HuH-7 (cell line): ENCODE measurements at places on chromosomes 7 and 10.

DNA sequence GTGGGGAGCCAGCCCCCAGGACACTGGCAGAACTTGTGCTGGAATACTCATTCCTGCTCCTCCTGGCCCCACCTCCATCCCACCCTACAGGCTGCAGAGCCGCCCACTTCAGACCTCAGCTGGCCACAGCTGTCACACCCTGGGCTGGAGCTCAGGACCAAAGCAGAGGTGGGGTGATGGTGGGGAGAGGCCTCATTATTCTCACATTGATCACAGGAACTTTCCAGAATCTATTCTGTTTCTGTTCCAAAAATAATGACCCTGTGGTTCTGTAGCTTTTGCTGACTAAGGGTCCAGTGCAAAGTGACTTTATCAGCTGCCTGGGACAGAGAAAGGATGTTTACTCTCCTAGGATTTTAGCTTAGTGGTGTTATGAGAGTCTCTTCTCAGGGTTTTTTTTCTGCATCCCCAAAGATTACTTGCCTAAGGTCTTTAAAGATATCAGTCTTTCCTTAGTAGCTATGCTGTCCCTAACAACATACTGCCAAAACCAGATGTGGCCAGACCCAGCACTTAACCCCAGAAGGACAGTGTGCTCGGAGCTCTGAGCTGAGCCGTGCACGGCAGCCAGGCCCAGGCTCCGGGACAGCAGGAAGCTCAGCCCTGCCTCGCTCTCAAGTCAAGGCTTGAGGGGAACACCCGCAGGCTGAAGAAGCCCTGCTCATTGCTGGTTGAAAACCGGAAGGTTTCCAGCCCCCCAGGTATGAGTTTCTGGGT lies 223.3 kb downstream of the MLLT10 start:
- no peak for DNase-seq

DNA sequence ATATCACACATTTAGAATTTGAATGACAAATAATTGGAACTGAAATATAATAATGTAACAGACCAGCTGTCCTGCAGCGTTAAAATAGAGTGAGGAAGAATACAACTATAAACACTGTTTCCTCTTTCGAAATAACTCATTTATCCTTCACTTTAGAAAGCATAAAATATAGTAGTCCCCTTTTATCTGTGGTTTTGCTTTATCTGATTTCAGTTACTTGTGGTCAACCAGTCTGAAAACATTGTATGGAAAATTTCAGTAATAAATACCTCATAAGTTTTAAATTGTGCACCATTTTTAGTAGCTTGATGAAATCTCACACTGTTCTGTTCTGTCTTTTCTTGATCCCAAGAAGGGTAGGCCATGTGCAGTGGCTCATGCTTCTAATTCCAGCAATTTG lies 31.7 kb downstream of the POLR1F start:
- no peak for DNase-seq

DNA sequence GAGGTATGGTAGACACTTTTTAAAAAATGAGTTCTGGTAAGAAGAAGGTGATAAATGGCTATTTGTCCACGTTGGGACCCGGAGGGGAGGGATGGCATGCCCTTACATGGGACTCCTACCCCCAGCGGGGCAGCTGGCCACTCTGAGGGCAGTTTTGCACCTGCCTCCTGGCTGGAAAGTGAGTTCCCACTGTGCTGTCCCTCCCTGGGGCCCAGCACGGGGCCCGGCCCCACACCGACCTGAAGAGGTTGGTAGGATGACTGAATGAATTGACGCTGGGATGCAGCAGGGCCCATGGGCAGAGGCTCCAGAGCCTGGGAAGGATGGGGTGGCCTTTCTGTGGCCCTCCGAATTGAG lies 601 bp upstream of the AEBP1 start:
- no peak for DNase-seq

DNA sequence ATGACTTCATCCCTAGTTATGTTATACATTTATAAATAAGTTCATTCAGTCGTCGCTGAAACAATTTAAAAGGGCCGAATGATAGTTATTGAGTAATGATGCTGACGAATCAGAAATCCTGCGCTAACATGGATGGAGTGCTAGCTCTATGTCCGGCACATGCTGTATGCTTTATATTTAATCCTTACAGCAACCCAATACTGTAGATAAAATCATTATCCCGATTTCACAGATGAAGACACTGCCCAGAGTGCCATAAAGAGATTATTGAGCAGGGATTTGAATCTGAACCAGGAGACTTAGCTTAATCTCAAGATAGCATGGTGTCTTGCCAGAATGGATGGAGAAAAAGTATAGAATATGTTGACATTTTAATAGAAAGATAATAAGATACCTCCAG lies 1.1 kb upstream of the ICA1 start:
- no peak for DNase-seq

GRCh38 chr7:65216469-65216868 lies 157.2 kb upstream of the ZNF92 start:
- DNase-seq: peak; percentile 51

GRCh38 chr10:100782461-100783244 lies 37.3 kb downstream of the PAX2 start:
- no peak for DNase-seq

DNA sequence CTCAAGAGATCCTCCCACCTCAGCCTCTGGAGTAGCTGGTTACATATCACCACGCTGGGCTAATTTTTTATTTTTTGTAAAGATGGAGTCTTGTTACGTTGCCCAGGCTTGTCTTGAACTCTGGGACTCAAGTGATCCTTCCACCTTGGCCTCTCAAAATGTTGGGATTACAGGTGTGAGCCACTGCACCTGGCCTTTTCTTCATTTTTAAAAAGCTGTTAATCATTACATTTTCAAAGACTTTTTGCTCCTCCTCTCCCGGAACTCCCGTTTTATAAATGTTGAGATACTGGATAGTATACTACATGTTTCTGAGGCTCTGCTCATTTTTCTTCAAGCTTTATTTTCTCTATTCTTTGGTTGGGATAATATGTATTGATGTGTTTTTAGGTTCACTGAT lies 16.4 kb downstream of the AOAH start:
- DNase-seq: no peak

DNA sequence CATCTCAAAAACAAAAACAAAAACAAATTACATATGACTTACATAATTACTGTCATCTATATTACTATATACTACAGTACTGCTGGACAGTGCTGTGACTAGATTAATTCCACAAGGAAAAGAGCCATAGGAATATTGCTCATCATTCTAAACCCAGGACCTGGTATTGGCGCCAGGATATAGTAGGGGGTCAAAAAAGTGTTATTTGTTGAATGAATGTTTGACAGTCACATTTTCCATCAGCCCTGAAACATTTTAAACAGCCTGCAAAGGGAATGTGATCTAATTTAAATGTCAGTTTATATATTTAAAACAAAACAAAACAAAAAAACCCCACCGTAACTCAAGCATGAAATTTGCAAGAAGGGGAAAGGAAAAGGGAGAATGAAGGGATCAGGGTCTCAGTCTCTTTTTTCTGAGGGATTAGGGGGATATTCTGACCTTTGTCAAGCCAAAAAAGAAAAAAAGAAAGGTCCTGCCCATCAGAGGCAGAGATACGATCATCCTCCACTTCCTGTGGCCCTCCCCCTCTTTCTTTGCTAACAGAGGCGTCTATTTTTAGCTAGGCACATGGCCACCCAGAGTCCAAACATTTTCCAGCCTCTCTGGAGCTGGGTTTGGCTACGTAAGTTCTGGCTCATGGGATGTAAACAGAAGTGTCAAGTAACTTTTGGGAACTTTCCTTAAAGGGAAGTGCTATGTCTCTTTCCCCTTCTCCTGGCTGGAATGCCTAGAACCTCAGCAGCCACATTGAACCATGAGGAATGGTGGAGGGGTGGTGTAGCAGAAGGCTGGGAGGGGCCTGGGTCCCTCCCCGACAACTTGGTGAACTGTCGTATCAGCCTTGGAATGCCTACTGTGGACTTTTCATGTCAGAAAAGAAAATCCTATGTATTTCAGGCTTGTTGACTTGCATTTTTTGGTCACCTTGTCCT lies 44.6 kb upstream of the DLG5 start:
- peak; percentile 11 for DNase-seq

GRCh38 chr7:26013551-26014083 lies 138.4 kb upstream of the NFE2L3 start:
- no peak for DNase-seq

GRCh38 chr7:69365651-69366192 lies 232.6 kb upstream of the AUTS2 start:
- DNase-seq: no peak

- DNase-seq: no peak
Measured at GRCh38 chr10:107477266-107477665, 312.8 kb upstream of the SORCS1 start.

DNA sequence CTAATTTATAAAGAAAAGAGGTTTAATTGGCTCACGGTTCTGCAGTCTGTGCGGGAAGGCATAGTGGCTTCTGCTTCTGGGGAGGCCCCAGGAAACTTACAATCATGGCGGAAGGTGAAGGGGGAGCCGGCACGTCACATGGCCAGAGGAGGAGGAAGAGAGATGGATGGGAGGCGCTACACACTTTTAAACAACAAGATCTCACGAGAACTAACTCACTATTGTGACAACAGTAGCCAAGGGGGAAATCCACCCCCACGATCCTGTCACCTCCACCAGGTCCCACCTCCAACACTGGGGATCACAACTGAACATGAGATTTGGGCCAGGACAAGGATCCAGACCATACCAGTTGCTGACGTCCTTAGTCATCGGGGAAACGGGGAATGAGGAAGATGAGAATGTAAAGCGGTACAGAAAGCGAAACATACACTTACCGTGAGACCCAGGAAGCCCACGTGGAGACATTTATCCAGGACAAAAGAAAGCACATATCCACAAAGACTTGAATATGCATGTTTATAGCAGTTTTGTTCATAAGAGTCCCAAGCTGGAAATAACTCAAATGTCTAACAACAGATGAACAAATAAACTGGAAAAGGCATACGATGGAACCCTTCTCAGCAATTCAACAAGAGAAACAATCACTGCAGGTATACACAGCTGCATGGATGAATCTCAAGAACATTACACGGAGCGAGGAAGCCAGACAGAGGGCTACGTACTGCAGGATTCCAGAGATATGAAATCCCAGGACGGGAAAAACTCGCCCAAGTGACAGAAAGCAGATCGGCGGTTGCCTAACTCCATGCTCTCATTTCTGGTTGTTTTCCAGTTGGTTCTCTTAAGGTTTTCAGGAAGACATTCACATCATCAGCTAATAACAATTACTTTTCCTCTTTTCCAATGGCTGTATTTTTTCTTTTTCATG lies 26.2 kb upstream of the INPP5A start:
- DNase-seq: no peak

GRCh38 chr10:22833781-22834180 lies 94.1 kb upstream of the ARMC3 start:
- DNase-seq: no peak
